ENCODE measurements at places on chromosomes 1 and 21.

- no peak for DNase-seq
Measured at GRCh38 chr1:15002325-15002724, 151.2 kb upstream of the TMEM51 start.

DNA sequence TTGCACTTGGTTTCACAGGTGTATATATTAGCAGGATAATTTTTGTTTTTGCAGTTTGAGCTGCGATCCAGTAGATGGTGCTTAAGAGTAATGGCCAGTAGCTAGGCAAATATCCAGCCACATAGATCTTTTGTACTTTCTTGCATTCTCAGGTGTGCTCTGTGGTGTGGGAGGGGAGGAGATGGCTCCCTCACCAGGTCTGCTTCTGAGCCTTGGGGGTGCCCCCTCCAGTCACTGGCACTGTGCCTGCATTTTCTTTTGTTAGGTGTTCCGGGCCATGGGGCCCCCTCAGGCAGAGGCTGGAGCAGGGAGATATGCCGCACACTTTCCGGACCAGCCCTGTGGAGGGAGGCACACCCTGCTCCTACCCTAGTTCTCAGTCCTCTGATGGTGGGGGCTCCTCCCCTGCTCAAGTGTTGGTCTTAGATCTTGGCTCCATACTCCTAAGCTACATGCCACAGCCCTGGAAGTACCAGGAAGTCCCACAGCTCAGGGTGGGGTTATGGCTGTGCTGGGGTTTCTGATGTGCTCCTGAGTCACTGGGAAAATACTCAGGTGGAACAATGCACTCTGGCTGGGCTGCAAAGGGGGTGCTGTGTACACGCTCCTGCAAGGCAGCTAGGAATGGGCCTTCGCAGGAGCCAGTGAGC is 197.6 kb upstream of the DMRTA2 start:
- DNase-seq: no peak

DNA sequence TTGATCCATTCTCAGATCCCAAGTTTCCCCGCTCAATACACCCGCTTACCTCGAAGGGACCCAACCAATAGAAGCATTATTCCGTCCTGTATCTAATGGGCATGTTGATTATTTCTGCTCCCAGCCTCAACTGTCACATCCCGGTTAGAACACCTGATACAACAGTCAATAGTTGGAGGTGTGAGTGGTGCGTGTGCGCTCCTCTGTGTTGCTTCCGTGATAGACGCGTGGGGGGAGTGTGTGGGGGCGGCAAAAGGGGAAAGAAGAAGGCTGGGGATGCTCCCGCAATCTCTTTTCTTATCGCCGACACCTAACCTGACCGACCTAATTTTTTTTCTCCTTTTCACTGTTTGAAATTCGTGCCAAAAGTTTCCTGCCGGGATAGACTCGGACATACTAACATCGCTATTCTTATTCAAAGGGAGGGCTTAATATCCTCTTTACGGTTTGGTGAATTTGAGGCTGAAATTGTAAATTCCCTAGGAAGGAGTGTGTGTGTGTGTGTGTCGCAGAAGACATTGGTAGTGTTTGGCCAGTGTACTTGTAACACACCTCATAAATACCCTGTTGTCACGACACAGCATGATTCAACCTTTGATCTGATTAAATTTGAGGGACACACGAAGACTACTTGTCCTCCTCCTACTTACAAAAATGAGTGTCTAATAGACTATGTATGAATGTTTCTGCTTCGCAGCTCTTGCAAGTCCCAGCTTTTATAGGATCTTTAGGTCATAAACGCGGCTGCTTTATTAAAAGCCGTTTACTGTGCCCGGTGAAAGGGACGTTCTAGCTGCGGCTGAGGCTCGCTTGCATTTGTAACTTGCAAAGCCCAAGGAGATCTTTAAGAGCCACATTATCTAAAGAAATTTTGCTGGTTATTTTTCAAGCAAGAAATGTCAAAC is 1.5 kb upstream of the PROX1 start:
- DNase-seq: no peak

- no peak for DNase-seq
Measured at GRCh38 chr1:46496505-46496904, 6.9 kb downstream of the DMBX1 start.

- DNase-seq: no peak
Measured at GRCh38 chr1:11523746-11524464, 45.0 kb downstream of the DISP3 start.

GRCh38 chr1:233945573-233945972 is 41.1 kb downstream of the SLC35F3 start:
- DNase-seq: no peak

DNA sequence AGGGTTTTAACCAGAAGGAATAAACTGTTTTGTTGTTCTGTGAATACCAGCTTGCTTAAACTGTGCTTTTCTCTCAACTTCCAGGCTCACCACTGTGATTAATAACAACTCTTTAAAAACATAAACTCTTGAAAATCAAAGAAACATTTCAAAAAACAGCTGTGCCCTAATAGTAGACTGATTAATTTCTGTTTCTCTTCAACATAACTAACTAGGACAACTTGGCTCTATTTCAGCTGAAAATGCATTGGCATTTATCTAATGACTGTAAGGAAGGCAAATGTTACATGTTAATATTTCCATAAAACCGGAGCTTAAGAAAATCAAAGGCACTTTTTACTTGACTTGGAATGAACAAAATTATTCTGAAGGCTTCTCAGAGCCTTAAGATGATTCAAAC is 656.1 kb upstream of the NEGR1 start:
- no peak for DNase-seq

GRCh38 chr1:75392278-75392677 is 218.6 kb downstream of the SLC44A5 start:
- no peak for DNase-seq

GRCh38 chr1:24201941-24202440 is 14.9 kb upstream of the IFNLR1 start:
- DNase-seq: peak; percentile 76

- no peak for DNase-seq
Measured at GRCh38 chr1:229011022-229011421, 259.9 kb upstream of the RAB4A start.

DNA sequence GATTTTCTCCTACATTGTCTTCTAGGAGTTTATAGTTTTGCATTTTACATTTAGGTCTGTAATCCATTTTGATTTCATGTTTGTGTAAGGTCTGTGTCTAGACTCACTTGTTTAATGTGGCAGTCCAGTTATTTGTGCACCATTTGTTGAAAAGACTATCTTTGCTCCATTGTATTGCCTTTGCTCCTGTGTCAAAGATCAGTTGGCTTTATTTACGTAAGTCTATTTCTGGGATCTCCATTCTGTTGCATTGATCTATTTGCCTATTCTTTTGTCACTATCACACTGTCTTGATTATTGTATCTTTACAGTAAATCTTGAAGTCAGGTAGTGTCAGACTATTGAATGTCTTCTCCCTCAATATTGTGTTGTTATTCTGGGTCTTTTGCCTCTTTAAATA is 49.7 kb upstream of the RGS2 start:
- DNase-seq: no peak

DNA sequence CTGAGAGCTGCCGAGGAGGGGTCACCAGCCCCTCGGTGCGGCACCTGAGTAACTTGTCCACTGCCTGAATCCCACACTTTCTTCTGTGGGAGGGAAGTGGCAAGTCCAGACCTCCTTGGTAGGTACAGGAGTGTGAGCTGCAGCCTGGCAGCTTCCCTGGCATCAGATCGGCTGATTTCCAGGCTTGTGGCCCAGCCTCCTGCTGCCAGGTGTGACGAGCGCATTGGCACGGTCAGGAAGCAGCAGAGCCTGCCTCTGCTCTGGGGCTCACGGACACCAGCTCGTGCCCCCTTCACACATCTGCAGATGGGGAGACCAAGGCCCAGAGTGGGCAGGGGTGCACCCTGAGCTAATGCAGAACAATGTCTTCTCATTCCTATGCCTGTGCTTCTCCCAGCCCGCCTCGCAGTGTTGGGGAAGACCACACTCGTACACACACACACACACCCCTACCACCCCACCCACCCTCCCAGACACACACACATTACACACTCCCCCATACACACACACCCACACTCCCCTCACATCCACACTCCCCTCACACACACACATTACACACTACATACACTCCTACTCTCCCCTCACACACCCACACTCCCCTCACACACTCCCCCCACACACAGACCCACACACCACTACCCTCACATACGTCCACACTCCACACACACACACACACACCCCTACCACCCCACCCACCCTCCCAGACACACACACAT is 33.1 kb upstream of the SELENON start:
- DNase-seq: no peak

- DNase-seq: no peak
Measured at GRCh38 chr1:221736714-221737113, 5.2 kb downstream of the DUSP10 start.

DNA sequence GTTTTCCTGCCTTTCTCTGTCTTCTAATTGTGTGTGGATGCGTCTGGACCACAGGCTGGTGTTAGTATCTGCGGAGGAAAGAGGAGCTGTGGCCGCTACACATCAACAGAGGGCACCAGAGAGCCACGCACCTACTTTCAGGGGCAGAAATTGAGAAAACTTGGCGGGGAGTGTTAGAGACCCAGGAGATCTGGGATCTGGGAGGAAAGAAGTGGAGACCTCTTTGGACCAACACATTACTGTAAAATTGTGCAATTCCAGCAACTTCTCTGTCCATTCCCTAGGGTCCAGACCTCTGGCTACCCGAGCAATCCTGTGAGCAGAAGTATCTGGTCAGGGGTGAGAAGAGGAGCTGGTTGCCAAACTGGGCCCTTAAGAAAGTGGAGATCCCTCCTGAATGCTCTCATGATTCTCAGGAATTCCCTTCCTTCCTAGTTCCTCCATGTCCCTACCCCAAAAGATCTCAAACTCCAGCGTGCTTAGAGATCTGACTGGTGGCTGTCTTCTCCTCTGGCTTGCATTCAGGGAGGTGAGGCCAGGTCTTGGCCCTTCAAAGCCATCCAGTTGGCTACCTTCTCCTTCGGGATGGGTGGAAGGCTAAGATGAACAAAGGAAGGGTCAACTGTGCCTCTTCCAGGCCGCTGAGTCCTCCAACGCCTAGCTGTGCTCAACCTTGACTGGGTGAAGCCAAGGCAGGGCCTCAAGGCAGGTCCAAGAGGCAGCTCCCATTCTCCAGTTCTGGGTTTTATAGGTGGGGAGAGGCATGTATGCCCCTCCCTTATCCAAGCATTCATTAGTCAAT is 1.2 kb upstream of the KIRREL1 start:
- DNase-seq: peak; percentile 54

DNA sequence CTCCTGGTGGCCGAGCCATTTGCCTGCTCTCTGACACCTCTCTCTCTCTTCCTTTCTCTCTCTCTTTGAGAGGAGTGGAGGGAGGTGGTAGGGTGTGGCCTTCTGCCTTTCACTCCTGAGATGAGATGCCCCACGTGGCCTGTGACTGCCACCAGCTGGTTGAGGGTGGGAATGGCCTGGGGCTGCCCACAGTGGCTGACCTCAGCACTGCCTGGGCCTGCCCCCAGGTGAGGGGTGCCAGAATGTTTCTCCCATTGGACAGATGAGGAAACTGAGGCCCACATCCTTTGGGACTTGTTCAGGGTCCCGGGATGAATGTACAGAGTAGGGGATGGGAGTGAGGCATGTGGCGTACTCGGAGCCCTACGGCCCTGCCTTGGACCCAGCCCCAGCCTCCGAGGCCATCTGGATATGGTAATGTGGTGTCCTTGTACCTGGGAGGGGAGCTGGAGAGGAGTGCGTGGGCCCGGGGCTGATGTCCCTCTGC is 12.7 kb upstream of the C1orf167 start:
- DNase-seq: peak; percentile 32

DNA sequence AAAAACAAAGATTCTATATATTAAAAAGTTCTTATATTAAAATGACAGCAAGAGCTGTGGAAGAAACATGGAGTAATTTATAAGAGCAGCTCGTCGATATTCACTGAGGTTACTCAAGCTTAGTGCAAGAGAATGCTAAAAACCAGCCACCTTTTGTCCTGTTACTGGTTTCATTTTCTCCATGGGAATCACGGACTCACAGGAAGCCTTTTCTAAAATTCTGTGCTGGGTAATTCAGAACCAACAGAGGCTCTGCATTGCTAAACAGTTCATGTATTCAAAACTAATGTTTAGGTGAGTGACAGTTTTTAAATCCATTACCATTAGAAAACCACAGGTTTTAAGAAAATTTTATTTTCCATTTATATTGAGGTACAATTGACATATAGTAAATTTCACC is 147.8 kb upstream of the MAP1LC3C start:
- DNase-seq: no peak

DNA sequence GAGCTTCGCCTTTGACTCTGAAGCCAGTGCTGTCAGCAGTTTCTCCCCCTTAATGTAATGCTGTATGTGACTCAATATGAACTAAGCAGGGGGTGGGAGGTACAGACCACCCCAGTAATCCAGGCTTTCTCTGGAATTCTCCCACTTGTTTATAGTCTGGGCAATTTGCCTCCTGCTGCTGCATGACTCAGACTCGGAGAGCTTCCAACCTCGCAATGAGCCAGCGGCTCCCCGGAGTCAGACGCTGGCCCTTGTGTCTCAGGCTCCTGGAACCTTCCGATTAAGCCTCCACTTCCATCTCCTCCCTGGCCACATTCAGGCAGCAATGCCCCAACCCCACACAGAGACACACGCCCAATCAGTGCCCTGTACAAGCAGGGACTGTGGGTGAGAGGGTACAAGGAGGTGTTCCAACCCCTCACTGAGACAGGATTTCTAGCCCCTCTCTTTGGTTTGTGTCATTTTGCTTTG is 471.7 kb upstream of the VAMP3 start:
- no peak for DNase-seq

- DNase-seq: no peak
Measured at GRCh38 chr1:59188413-59189213, 108.3 kb upstream of the FGGY start.

DNA sequence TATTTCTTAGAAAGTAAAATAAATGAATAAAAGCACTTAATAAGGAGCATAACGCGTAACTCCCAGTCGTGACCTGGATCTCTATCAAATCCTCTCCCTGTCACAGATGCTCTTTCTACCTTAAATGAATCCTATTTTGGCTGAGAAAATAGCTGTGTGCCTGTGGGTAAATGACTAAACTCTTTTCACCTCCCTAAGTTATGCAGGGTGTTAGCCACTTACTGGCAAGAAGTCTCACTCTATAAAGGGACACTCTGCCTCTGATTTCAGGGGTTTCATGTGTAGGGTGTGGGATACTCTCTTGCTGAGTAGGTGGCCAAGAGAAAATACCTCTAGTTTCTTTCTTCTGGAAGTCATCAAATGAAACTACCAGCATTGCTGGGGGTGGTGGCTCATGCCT is 24.3 kb upstream of the PPP1R15B start:
- DNase-seq: no peak
